ENCODE measurements at places on chromosomes 7 and 10.

DNA sequence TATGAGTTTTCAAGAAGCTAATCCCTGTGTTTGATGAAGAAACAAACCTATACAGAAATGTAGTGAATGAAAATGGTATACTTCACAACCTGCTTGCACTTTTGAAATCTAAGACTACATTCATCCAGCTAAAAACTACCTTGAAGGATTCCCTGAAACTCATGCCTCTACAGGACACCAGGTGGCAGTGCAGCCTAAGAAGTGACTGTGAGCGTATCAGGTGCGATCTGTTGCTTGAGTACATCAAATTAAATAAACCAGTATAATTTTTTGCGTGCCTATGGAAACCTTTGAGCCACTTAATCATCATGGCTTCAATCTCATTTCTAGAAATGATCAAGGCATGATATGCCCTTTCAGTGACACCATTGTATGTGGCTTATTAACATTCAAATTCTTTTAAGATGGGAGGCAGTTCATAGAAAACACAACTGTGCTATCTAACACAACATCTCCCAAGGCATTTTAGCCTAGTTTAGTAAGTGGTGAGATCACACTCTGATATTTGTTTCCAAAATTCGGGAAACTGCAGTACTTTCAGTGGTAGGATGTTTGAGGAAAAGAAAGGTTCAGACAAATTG, 57.4 kb downstream of the PPP1R17 start:
- no peak for DNase-seq

- DNase-seq: no peak
Measured at GRCh38 chr10:70828923-70829322, 13.2 kb downstream of the SGPL1 start.

GRCh38 chr10:108523016-108523800, 1358.7 kb upstream of the SORCS1 start:
- no peak for DNase-seq

- DNase-seq: no peak
Measured at GRCh38 chr7:26167303-26167934, 15.4 kb downstream of the NFE2L3 start.

- DNase-seq: no peak
Measured at GRCh38 chr10:126161691-126162090, 226.6 kb downstream of the ADAM12 start.

DNA sequence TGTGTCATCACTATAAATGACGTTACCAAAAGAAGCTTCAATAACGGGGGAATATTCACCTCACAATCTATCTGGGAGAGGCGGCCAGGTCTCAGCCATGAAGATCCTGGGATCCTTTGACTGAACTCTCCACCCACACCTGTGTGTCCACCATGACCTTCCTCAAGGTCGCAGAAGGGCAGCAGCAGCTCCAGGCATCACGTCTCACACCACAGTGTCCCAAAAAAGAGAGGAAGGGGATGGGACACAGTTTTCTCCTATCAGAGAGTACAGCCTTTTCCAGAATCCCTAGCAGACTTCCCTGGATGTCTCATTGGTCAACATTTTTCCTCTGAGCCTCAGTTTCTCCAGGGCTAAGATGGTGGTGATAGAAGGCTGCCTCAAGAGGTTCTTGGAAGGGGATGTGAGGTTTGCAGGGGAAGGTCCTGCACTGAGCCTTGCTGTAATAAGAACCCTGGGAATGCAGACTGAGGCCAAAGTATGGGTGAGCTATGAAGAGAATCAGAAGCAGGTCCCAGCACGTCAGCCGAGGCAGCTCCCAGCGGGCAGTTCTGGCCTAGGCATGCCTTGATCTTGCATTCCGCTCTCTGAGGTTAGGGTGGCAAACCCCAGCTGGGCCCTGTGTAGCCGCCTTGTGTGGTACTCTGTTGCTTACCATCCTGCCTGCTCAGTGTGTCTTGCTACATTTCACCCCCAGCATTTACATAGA, 63.8 kb downstream of the COL26A1 start:
- DNase-seq: no peak

- DNase-seq: no peak
Measured at GRCh38 chr7:158001621-158002320, 585.9 kb downstream of the PTPRN2 start.

All from activated naive CD4-positive, alpha-beta T cell (primary cell).